ENCODE measurements at places on chromosomes 16 and 17.

GRCh38 chr17:74870512-74870911, 2.3 kb downstream of the FDXR start:
- DNase-seq: no peak

DNA sequence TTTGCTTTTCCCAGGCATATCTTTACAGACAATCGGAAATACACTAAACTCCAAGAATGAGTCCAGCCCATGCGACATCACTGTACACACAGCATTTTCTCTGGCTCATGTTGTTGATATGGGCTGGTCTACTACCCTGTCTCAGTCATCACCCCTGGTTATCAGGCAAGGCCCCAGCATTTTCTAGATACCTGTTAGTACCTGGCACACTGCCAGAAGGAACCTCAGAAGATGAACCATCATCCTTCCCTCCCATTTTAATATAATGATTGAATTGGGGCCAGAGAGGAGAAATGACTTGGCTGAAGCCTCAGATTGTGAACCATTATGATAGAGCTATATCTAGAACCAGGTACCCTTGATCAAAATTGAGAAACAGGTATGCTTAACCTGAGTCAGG, 406.2 kb downstream of the CDH11 start:
- DNase-seq: no peak

DNA sequence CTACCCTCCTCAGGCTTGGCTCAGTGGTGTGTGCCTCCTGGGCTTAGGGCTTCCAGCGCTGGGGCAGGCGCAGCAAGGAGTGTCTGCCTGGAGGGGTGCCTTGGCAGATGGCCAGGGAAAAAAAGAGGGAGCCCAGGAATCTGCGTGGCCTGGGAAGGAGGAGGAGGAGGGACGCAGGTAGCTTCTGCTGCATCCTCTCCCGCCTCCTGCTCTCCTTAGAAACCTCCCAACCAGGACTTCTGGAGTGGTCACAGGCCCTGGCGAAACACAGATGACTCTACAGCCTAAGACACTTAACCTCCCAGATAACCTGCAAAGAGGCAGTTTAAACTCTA, 7.3 kb upstream of the BCAR1 start:
- no peak for DNase-seq

GRCh38 chr17:63946440-63947363, 14.6 kb upstream of the CD79B start:
- peak; percentile 16 for DNase-seq

GRCh38 chr17:16304830-16305229, 48.4 kb downstream of the CENPV start:
- DNase-seq: no peak

- DNase-seq: no peak
Observed at GRCh38 chr17:79776376-79777119, 1.4 kb upstream of the CBX2 start.

DNA sequence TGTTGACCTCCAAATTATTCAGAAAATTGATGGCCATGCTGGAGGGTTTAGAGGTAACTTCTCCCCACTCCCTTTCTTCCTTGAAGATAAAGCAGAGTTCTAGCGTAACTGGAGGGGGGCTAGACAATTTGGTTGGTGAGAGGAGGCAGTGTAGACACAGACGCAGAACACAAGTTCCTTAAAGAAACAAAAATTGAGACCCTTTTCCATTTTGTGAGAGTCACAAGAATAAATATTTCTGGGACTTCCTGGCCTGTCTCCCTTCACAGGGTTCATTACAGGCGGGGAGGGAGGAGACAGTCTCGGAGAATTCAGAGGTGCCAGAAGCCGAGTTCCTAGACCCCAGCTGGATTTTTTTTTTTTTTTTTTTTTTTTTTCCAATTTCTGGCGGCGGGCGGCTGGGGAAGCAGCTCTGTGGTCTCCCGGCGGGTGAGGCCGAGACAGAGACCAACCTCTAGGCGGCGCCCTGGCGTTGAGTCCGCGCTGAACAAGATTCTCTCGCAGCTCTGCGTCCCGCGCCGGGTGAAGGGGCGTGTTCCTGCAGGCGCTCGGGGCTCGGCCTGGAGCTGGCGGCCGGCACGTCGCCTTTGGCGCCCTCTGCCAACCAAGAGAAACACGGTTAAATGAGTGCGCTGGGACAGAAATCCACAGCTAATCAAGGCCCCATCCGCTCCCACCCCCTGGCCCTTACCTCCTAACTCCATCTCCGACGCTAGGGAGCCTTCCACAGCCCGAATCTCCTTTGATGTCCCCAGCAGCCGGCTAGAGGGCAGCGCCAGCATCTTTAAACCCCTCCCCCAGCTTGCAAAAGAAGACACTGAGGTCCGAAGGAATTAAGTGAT, 10.2 kb upstream of the HOXB9 start:
- DNase-seq: no peak

DNA sequence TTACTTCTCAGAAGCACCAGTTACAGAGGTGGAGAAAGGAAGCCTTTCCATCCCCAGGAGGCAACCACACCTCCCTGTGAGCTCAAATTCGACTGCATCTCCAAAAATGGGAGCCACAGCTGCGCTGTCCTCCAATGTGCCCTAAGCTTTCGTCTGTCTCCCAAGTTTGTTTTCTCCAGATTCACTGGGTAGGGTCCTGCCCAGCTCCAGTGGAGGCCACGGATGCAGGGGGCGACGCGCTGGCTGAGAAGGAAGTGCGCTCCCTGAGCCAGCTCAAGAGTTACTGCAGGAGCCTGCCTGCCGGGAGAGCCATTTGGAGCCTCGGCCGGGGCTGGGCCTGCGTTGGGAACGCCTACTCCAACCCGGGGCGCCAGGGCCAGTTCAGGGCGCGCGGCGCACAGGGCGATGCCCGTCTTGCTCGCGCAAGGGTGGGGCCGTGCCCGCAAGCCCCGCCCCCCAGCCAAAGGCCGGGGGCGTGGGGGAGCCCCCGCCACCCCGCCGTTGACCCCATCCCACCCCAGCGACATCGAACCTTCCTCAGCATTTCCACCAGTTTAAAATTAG, 19.5 kb downstream of the SIAH1 start:
- DNase-seq: peak; percentile 77

Measured in hypothalamus (tissue), 51 donors.